D341Med (cell line): ENCODE measurements at places on chromosomes 7 and 10.

- DNase-seq: peak; percentile 58
Measured at GRCh38 chr10:19966751-19967150, 150.5 kb downstream of the PLXDC2 start.

DNA sequence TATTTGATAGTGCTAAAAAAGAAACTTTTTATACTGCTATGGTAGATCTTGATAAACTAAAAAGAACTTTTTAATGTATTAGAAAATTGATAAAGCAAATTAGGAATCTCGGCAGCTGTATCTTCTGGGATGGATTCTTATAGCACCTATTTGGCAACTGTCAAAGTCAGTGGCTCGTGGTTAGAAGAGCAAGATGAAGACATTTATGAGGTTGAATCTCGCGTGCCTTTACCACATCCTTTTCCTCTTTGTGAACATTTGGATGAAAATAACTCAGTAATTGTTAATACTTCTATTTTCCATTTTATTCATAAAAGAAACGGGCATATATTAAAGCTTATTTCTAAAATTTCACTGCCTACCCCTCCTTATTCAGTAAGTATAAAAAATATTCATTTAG is 76.2 kb downstream of the CYP51A1 start:
- DNase-seq: no peak

DNA sequence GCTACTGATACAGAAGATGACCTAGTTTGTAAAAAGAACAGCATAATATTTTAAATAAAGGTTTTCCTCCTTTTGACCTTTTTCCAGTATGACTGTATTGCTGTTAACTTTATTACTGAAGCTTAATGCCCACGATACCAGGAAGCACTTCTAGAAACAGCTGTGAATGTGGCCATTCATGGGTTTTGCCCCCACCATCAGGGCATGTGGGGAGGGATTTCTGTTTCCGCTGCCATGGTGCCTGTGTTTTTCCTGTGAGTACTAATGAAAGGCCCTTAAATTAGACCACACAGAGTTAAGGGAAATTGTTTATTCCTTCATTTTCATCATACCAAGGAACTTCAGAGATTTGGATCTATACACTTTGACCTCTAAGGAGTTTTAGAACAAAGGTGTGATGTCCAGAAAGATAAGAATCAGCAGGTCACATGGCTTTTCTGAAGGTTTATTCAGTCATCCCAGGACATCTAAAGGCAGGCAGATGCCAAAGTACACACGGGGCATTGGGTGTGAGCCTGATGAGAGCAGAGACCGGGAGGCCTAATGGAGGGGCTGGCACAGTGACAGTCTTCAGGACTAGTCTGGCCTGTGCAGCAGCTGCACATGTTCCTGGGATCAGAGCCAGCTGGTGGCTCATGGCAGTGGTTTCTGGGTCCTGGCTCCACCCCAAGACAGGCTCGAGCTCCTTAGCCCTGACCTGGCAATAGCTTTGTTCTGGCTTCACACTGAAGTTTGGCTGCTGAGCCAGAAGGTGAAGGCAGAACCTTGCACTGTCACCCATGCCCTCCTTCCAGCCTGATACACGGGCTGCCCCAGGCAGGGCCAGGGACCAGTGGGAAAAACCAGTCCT is 190.9 kb downstream of the REEP3 start:
- DNase-seq: peak; percentile 81

DNA sequence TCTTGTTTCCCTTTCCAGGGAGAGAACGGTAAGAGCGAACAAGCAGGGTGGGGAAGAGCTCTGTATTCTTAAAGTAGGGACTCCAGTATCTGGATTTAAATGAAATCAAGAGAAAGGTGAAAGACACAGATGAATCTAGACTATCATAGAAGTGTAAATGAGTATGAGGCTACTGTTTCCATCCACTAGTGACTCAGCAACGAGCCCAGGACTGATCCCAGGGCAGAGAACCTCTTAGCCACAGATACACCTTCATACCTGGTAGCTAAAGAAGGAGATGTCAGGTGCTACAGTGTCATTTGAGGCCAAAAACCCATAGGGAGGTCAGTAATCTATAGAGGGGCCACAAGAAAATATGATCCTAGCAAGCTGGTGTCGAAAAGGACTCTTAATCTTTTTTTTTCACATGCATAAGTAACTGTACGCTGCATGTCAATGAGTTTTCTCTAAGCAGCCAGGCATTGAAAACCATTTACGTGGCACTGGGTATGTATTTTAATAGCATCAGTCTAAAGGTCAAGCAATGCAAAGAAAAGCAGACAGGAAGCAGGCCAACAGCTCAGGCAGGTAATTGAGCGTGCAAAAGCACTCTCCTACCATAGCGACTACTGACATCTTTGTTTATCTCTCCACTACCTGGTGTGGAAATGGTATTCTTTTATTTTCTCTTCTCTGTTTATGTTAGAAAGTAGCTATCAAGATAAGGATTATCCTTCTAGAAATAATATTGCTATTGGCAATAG is 91.5 kb upstream of the EGR2 start:
- DNase-seq: no peak

DNA sequence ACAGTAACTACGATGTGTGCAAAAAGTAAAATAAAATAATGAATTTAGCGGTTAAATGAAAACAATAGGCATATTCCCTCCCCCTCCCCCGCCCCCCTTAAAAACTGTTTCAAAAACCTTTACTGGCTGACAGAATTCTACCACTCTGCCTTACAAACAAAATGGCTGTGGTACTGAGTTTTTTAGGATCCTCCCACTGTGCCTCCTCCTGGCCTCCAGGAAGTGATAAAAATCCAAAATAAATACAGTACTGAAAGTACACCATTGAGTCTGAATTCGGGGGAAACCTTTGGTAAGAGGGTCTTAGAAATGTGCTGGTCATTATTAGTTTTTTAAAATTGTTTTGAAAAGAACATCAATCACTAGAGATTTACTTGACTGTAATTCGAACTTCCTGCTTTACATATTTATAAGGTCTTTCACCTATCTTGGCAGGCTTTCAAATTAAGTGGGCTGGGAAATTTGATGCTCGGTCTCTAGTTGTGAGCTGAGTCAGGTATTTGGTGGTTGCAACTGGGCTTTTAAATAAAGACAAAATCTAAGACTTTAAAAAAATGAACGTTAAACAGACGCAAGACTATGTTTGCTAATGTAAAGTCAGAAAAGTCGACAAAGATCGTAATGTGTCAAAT is 32.5 kb upstream of the EPC1 start:
- no peak for DNase-seq

DNA sequence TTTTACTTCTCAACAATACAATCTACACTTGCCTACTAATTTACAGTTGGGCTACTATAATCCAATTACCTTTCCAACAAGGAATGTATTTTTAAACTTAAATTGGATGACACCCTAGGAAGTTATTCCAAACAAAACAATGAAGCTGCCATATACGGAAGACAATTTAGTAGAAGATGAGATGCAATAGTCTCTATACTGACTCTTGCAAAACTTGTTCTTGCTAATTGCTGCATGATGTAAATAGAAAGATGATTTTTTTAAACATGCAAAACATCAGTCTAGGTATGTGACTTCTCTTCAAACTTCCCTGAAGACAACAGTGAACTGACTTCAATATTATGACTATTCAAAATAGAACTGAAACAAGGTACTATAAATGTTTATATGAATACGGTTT is 17.6 kb downstream of the NT5C3A start:
- no peak for DNase-seq

DNA sequence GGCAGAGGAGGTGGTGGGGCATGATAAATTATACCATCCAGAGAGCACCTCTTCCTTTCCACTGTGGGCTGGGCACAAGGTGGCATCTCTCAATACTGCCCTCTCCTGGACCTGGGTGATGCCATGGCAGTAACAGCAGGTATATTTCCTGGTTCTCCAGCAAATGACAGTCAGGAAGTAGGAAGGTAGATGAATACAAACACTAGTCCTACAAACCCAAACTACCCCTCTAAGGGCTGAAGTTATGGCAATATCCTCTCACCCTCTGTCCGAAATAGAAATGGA is 1004.9 kb downstream of the KCNMA1 start:
- peak; percentile 54 for DNase-seq

GRCh38 chr7:150322833-150323681 is at the start of the genes ACTR3C and LRRC61:
Gene ACTR3C, minus strand, starts transcription at chr7:150323545. Its CDS starts 28,249 bp downstream, at chr7:150295296.
Gene LRRC61, plus strand, starts transcription at chr7:150323355. Its CDS starts 13,507 bp downstream, at chr7:150336862.
- DNase-seq: peak; percentile 92

DNA sequence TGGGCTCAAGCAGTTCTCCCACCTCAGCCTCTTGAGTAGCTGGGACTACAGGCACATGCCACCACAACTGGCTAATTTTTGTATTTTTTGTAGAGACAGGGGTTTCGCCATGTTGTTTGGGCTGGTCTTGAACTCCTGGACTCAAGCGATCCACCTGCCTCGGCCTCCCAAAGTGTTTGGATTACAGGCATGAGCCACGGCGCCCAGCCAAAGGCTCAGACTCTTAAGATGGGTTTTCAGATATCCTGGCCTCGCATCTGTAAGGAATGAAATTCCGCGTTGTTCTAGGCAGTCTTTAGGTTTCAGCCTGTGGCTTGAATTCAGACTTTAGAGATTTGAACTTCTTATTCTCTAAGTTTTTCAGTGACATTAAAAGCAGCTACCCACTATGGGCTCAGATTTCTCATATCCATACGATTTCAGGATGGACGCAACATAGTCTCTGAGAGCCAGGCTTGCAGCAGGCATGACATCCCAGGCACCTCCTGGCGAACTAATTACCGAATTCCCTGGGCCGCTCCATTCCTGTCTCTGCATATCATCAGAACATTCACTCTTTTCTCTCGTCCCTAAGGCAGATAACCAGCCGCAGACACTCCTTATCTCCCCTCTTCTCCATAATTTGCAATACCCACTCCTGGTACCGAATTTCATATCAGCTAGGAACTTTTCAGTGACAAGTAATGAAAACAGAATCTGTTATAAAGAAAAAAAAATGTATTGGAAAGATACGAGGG is 29.7 kb downstream of the IL15RA start:
- DNase-seq: no peak

DNA sequence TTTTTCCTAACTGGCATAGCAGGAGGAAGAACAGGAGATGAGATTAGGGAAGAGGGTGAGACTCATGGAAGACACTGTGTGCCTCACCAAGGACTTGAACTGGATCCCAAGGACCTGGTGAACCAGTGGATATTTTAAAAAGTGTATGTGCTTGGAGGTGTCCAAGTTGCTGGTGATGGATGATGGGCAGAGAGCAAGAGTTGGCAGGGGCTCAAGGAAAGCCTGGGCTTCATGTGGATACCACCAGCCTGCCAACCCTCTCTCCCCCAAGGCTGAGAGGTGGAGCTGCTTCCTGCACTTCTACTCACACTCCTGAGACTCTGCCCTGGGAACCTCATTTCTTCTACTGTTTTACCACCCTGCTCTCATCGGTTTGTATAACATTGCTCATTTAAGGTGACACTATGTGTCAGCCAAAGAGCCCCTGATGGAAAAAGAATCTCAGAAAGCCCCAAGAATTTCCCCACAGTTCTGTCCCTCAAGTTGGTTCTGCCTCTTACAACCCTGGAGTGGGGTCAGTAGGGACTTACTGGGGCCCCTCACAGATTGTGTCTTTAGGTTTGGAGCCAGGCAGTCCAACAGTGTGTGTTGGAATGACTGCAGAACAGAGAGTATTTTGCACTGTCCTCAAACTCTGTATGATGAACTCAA is 56.2 kb upstream of the PDCD4 start:
- no peak for DNase-seq

- no peak for DNase-seq
Measured at GRCh38 chr10:46317889-46318288, 31.1 kb downstream of the ANTXRL start.

DNA sequence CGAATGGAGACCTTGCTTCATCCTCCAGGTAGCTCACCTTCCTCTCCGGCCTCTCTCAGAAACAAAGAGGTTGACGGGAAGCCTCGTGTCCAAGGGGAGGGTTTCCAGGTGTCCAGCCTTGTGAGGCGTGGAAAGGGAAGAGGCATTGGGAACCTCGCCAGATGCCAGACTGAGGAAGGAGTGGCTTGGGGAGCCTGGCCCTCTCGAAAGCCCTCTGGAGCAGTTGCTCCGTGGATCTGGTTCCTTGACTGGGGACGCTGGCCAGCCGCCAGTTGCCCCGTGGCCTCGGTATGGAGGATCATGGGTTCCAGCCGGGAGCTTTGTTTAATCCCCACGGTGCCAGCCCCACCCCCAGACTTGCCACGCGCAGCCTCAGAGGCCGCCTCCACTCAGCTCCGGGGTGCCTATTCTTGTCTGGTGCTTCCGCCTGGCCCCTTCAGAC is 30.3 kb upstream of the SUN1 start:
- DNase-seq: peak; percentile 91

DNA sequence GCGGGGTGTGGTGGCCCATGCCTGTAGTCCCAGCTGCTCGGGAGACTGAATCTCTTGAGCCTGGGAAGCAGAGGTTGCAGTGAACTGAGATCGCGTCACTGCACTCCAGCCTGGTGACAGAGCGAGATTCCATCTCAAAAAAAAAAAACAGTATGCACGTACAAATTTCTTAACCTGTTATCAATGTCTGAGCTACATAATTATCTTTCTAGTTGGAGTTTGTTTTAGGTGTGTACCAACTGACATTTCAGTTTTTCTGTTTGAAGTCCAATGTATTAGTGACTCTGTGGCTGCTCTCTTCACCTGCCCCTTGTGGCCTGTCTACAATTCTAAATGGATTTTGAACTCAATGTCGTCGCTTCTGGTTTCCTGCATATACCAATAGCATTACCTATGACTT is 40.3 kb downstream of the CD36 start:
- no peak for DNase-seq

- no peak for DNase-seq
Measured at GRCh38 chr7:35802649-35803048, 1.8 kb downstream of the SEPTIN7 start.

DNA sequence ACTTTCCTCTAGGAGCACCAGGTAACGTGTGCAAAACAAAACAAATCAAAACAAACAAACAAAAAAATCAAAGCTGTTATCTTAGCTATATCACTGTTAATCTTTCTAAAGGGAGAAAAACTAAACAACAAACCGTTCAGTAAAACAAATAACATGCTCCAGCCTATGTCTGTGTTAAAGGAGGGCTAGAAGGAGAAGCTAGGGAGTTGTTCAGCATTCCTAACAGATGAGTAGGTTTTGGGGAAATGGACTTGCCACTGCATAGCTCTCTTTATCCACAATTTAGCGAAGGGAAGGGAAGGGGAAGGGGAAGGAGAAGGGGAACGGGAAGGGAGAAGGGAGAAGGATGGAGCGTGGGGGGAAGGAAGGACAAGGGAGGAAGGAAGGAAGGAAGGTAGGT is 134.2 kb upstream of the AKR1E2 start:
- DNase-seq: no peak

GRCh38 chr7:94182721-94183120 is 178.6 kb upstream of the BET1 start:
- no peak for DNase-seq

DNA sequence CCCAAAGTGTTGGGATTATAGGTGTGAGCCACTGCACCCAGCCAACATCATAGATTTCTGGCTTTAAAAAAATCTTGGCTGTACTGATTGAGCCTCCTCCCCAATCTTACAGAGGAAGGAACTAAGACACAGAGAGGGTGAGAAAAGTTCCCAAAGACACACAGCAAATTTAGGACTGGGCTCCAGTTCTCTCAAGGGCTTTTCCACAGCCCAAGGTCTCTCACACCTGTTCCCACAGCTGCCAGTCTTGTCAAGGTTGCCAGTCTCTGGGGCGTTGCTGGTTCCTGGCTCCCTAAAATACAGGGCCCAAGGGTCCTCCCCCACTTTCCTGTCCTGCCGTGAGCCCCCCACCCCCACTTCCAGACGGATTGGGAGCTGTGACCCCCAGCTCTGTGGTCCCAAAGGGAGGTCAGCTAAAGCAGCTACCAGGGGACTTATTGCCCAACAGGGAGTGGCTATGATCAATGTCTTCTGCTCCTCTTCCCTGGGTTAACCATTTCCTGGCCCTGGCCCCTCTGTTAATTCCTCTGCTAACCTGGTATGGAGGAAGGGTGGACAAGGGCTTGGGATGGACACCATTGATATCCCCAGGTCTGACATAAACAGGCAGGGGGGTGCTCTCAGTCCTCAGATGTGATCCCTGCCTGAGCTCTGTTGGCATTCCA is 3.1 kb upstream of the ZAN start:
- DNase-seq: no peak
